ENCODE measurements at places on chromosomes 4 and X.

GRCh38 chr4:54152846-54153600 lies 53.1 kb downstream of the GSX2 start:
- DNase-seq: peak; percentile 48

DNA sequence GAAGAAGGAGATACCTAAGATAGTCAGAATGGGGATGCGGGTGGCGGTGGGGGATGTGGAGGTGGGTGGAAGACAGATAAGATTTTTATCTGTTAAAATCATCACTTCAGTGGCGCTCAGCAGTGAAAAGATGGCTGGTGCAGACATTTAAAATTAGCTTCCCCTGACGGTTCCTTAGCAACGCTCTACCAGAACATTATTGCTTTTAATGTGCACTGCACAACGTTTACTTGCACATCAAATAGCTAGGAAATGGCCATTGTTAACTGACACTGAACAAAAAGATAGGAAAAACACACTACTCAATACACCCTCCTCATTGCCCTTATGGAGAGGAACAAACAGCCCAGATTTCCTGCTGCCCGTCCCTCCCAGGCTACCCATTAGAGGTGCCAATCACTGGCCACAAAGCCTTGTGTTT lies 61.0 kb upstream of the FTHL17 start:
- no peak for DNase-seq

GRCh38 chr4:8468746-8469535 lies 28.4 kb downstream of the TRMT44 start:
- DNase-seq: peak; percentile 31

- no peak for DNase-seq
Observed at GRCh38 chr4:157221426-157221894, 932 bp downstream of the GRIA2 start.

DNA sequence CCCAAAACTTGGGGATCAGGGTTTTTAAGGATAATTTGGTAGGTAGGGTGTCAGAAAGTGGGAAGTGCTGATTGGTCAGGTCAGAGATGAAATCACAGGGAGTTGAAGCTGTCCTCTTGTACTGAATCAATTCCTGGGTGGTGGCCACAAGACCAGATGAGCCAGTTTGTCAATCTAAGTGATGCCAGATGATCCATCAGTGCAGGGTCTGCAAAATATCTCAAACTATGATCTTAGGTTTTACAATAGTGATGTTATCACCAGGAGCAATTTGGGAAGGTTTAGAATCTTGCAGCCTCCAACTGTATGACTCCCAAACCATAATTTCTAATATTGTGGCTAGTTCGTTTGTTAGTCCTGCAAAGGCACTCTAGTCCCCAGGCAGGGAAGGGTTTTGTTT lies 43.3 kb downstream of the CAMK2D start:
- DNase-seq: no peak

DNA sequence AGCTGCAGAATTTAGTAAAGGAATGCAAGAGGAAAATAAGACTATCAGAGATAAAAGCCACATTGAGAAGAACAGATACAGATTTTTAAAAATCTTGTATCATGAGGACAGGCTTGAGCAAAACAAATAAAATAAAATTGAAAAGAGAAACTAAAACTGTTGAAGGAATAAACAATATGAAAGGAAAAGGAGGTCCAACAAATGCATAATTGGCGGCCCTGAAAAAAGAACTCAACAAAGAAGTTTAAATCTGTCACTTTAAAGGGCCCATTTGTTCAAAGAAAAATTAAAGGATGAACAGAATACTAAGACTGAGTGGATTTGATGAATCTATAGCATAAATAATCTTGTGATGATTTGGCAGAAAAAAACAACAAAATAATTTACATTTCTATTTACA lies 36.5 kb downstream of the TMPRSS11B start:
- no peak for DNase-seq

GRCh38 chr4:48543796-48544195 lies 53.7 kb downstream of the ZAR1 start:
- DNase-seq: no peak

DNA sequence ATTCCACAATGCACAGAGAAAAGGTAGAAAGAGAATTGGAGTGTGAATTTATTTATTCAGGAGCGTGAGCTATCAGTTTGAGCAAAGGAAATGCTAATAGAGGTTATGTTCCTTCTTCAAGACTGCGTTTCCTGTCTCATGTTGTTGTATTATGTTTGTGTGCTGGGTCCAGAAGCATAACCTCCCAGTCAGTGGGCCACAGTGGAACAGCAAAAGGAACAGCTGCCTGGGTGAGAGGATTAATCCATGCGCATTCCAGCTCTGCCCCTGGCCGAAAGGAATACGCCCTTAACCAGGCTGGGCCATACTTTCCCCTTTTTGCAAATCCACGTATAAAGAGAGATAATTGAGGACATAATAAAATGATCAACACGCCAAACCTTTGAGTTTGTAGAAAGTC lies 32.4 kb upstream of the ARX start:
- DNase-seq: no peak

- DNase-seq: no peak
Observed at GRCh38 chrX:30039768-30040167, 175.6 kb upstream of the MAGEB2 start.

DNA sequence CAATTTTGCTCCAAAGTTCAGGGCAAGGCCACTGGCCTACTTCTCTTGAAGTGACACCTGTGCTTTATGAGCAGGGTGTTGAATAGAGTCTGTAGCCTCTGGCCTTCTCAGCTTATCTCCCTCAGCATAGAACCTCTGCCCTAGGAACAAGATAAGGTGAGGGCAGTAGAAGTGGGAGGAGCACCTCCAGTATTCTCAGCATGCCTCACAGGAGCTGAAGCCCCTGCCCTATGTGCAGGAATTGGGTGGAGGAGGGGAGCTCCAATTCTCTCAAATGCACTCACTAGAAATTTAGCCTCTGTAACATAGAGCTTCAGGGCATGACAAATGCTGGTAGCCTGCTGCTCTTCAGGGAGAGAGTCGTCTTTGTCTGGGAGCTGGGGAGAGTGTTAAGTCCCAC lies 479.3 kb downstream of the IL1RAPL1 start:
- no peak for DNase-seq

- no peak for DNase-seq
Observed at GRCh38 chrX:130715299-130715698, 187.7 kb downstream of the ENOX2 start.

DNA sequence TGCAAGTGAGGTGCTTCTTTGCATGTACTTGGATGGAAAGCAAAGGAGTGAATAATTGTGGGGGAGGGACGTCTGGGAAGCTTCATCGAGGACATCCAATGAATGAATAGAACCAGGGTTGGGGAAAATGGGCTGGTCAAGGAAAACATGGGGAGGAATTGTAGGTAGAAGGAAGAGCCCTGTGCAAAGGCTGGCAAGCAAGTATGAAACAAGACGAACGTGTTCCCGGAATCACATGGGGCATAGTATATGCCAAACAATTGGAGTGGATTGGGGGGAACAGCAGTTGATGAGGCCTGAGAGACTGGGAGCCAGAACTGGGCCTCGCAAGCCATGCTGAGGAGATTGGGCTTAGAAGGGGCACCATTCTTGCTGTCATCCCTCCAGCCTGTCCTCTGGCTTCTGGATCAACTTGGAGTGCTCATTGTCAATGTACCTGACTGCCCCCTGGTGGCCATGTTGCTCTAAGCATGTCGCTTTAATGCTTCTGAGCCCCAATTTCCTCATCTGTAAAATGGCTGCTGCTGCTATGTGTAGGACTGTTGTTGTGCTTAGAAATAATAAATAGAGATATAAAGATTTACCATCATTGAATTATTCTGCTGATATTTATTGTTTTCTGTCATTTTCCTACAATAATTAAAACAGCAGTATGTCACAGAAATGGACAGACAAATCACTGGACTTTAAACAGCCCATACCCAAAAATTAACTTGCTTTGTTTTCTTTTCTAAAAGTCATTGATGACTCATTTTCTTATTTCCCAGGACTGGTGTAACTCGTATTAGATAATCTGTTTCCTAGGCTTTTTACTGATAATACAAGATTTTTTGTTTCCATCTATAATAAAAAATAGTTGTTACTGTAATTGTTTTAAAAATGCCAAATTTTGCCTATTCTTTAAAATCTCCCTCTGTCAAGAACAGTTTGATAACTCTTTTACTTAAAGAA lies 66.4 kb downstream of the JADE3 start:
- peak; percentile 69 for DNase-seq

DNA sequence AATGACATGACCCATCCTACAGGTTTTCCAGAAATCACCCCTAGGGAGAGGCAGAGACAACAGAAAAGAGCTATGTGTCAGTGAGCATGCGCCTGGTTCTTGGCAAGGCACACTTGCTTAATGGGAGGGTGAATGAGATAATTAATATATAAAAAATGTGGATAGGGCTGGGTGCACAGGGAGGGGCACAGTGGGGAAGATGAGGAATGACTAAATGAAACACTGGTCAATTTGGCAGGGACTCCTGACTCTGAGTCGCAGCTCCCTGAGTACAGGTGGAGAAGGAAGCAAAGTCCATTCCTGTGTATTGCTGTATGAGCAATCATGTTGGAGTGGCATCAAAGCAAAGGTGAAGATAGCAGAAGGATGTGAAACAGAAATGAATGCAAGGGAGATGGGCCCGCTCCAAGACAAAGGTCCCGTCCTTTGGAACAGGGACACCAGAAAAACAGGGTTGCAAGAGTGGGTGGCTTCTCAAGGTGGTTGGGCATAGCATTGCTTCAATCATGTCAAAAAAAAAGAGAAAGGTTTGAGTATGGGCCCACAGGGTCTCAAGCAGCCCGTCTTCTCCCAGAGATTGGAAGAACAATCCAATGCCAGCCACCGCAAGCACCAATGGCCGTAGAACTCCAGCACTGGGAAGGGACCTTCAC lies 278.4 kb upstream of the AGTR2 start:
- DNase-seq: peak; percentile 43

- DNase-seq: no peak
Observed at GRCh38 chr4:128225148-128225547, 62.5 kb downstream of the PGRMC2 start.

DNA sequence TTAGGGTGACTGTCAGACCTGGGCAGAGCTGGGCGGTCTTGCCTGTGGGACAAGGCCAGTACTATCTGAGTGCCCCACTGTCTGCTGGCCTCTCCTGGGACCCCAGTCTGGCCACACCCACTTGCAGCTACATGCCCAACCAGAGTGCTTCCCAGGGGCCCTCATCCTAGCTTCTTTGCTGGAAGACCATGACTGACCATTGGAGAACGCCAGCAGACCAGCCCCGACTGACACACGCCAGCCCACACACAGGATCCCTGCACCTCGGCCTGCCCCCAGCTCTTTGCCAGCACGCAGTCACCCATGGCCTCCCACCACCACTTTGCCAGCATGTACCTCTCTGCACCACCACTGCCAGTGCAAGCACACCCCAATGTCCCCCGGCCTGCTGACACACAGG lies 585.7 kb downstream of the ZNF674 start:
- DNase-seq: no peak

DNA sequence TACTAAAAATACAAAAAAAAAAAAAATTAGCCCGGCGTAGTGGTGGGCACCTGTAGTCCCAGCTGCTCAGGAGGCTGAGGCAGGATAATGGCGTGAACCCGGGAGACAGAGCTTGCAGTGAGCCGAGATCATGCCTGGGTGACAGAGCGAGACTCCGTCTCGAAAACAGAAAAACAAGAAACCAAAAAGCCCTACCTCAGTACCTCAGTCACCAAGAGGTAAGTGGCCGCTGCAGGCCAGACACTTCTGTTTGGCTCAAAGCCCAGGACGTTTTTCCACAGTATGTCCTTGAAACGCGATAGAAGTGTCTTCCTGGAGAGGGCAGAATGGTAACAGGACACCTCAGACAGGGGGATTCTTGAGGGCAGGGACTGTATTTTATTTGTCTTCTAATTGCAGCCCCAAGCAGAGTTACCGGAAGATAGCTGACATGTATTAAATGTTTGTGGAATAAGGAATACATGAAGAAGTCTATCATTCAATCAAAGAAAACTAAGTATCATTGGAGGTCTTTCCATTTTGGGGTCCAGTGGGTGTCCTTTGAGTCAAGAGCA lies 63.6 kb downstream of the CLNK start:
- no peak for DNase-seq

DNA sequence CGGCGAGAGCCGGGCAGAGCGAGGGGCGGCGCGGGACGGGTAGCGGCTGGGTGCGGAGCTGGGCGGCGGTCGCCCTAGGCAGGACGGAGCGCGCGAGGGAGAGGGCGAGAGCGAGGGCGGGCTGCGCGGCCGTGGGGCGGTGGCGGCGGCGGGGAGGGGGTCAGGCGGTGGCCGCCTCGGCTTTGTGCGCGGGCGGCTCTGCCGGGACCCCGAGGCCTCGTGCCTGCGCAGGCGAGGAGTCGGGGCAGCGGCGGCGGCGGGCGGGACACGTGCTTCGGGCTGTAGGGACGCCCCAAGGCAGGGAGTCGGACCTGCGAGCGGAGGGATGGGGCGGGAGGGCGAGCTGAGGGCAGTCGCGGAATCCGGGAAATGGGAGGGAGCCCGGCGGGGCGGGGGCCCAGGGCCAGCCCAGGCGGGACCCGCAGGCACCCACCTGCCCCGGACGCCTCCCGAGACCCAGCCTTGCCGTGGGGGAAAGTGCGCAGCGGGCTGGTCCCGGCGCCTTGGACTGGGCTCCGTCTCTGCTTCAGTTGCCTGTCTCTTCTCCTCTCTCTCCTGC lies 465 bp downstream of the BMPR1B start:
- no peak for DNase-seq

GRCh38 chr4:174023641-174024040 lies 259.8 kb downstream of the FBXO8 start:
- DNase-seq: no peak

- peak; percentile 22 for DNase-seq
Observed at GRCh38 chrX:69133921-69134542, 31.2 kb downstream of the PJA1 start.

DNA sequence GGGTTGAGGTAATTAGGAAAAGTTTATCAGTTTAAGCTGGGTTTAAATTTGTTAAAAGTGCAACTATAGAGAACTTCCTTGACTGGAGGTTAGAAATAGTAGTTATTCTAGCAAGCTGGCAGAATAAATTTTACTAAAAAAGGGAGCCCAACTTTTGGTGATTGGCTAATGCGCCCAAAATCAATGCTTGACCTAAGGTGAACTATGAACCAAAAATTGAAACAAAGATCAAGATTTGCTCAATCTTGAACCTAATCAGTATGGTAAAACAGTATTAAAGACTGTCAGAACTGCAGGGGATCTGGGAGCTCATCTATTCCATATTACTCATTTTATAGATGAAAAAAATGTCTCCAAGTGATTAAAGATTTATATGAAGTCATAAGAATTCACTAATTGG lies 6.1 kb upstream of the SPATA18 start:
- no peak for DNase-seq

DNA sequence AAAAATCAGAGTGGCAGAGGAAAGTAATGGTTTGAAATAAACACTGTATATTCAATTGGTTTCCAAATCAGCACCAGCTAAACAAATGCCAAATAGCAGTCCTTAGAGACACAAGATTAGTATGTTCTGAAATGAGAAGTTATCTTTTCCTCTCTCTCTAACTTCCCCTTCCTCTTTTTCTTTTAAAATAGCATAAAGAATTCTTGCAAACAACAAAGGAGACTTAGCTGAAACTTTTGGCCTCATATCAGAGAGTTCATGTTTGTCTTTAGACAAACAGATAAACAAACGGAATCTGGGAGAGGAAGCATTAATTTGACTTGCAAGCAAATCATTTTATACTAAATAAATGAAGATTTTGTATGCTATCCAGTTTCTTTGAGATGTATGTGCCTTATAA lies 399.0 kb downstream of the GBA3 start:
- DNase-seq: no peak

GRCh38 chr4:83320548-83320947 lies 14.1 kb downstream of the HPSE start:
- DNase-seq: no peak

Measured in Caki2 (cell line).